ENCODE measurements at places on chromosomes 16 and 17.

DNA sequence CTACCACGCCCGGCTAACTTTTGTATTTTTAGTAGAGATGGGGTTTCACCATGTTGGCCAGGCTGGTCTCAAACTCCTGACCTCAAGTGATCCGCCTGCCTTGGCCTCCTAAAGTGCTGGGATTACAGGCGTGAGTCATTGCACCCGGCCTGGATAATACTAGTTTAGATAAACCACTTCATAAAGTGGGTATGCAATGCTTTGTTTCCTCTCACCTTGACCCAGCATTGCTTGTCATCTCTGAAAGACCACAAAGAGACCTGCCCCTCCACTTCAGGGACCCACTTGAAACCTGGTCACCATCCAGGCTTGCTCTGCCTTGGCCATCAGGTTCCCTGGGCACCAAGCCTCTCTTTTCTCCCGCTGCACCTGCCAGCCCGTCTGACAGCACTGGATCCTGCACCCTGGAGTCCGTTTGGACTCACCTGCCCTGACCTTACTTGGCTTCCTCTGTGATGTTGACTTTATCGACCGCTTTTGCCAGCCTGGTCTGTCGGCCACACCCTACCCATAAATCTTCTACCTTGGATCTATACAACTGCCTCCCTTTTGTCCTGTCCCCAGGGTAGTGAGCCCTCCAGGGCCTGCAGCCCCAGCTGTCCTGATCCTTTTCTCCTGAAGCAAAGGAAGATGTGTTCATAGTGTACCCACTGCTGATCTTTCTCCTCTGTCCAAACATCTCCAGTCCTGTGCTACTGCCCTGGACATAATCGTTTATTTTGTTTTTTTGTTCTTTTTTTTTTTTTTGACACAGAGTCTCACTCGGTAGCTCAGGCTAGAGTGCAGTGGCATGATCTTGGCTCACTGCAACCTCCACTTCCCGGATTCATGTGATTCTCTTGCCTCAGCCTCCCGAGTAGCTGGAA, 12.7 kb upstream of the ZG16 start:
- no peak for DNase-seq

DNA sequence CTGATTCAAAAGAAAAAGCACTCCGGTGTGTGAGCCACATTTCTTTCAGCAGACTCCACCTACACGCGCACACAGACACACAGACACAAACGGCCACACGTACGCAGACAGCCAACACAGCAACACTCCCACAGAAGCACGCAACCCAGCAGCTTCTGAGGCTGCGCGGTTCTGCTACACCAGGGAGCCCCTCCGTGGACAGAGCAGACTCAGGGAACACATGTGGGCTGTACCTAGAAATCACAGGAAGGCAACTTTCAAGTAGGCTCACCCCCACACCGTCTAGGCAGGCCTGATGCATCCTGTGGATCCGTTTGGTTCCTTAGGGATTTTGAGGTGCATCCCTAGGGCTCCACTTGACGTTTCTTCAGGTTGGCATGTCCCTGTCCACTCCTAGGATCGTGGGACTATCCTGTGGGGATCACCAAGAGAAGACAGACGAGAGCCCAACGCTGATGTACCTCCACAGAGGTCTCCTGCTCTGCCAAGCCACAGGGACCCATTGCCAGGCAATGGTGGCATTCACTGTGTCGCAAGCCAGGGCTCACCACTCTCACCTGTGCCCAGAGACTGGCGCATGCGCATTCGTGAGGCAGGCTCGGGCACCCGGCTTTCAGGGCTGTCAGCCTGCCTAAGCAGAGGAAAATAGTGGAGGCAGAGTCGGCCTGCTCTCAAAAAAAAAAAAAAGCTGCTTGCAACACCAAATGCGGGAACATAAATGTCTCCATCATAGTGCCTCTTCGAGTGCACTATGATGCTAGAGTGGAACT, 2333.3 kb downstream of the TP53TG3F start:
- no peak for DNase-seq

- no peak for DNase-seq
Measured at GRCh38 chr17:16975744-16976625, 4.1 kb upstream of the TNFRSF13B start.

DNA sequence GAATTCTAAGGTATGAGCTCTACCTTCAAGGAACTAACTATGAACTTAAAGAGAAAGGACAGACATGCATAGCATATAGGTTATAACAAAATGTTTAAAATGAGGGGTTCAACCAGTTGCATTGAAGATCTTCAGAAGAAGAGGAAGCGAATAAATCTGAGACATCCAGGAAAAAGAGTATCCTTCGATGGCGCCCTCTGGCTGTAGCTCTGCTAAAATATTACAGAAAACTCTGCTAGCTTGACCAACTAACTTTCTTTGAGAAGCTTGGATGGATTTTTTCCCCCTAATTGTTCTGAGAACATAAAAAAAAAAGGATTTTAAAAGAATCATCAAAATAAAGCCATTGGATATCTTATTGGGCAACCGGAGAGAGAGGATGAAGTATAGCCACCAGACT, 659.9 kb upstream of the SOX9 start:
- DNase-seq: no peak

- DNase-seq: no peak
Measured at GRCh38 chr16:51907680-51908079, 639.3 kb downstream of the TOX3 start.

DNA sequence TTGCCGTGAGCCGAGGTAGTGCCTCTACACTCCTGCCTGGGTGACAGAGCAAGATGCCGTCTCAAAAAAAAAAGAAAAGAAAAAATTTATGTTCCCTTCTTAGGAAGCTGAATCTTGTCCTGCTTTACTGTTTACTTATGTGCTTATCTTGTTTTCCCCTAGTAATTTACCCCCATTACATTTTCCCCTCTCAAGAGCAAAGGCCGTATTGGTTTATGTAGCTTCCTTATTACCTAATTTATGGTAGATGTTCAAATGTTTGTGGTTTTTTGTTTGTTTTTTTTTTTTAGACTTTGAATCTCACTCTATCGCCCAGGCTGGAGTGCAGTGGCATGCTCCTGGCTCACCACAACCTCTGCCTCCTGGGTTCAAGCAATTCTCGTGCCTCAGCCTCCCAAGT, 10.3 kb upstream of the SLC52A1 start:
- no peak for DNase-seq

GRCh38 chr16:74825016-74825415, 50.4 kb upstream of the FA2H start:
- no peak for DNase-seq

DNA sequence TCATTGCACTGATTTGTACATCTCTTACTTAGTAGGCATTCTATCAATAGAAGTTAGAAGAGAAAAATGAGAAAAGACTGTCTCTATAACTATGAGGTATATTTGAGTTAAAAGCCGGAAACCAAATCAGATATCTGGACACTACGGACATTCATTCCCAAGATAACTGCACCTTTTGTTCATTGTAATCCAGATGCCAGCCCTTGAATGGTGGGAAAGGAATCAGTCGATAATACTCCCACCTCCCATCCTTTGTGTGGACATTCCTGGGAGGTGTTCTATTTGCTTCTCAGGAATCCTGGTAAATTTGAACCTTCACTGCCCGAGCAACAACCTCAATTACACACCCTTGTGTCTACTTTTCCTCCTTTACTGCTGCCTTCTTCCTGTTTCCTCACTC, 225.2 kb downstream of the CHD9NB start:
- no peak for DNase-seq

DNA sequence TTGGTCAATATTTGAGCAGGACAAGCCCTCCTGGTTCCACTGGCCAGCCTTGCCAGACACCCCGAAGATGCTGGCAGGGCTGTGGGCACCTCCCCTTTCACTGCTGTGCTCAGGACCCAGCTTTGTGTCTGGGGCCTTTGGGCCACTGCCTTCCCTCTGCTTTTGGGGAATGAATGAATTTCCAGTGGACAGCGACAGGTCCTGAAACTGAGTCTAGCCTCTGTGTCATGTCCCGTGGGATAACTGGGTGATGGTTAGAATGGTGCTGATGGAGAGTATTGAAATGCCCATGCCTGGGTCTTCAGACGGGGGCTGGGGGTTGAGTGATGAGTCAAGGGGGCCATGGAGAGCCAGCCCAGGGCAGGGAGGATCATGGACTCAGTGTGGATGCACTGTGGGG, 135.8 kb downstream of the FOXL1 start:
- no peak for DNase-seq

DNA sequence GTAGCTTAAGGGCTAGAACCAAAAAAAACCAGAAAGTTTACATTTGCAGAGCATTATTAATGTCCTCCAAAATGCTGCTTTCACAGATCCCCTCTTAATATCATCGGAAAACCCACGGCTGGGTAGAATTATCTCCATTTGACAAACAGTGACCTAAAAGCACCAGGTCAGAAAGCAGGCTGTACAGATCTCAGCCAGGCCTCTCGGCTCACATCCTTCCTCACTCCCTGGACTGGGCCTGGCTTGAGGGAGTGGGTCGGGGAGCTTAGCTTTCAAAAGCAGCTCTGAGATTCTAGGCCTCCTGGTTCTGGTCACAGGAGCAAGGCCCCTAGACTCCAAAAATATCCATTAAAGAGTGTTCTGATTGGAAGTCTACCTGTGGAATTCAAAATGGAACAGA, 9.1 kb upstream of the SLC12A3 start:
- DNase-seq: no peak

DNA sequence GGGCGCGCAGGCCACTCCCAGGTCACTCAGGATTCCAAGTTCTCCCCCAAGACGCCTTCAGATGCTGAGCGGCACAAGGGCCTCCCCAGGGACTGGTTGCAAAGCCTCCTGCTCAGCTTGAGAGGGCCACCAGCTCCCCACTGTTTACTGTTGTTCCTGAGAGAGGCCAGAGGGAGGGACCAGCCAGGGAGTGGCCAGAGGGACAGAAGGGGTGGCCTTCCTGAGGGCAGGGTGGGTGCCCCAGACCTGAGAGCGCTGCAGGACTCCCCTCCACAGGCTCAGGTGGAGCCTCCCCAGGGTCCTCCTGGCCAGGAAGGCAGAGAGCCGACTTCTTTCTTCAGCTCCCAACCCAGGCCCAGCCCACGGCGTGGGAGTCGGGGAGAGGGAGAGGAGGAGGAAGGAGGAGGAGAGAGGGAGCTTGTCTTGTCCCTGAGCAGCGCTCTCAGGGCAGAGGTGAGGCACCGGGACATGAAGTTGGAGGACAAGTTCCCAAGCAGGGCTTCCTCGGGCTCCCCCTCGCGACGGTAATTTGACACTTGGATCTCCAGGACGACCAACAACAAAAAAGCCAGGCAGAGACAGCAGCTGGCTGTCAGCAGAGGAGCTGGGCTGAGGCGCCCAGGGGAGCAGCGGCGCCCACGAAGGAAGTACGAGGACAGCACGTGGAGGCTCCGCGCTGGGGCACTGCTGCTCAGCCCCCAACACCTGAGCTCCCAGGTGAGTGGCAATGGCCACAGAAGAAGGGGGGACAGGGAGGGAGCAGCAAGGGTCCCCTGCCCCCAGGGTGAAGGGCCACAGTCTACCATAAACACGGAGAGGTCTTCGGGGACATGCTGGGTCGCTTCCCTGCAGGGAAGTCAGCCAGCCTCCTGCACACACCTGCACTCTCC, 497 bp downstream of the SMIM5 start:
- DNase-seq: peak; percentile 94

DNA sequence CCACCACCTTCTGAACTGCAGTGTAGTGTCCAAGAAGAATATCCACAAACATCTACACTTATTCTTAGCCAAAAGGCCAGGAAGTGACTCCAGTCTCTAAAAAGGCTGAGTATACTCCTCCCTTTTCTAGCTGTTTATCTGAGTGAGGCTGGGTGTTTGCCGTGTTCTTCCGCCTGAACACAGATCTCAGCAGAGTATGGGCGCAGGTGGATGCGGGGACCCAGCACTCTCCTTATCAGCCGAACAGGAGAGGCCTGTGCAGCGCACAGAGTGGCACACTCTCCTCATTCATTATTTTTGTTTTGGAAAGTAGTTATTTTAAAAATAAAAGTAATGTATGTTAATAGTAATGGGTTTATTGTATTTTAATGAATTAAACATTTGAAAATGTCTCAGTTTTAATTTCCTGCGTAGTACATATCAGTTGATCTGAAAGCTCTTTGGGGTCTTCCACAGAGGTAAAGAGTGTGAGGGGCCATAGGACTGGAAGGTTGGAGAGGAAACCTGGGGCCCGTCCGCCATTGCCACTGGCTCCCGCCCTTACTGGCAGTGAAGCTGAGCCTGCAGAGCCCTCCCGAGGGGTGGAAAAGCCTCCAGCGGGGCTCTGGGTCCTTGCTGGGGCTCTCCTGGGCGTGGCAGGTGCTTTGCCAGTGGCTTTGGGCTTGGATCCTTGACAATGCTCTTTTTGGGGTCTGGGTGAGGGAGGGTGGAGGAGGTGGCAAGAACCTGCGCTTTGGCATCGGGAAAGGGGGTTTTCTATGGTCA, 53.8 kb downstream of the PDPK1 start:
- DNase-seq: no peak

- no peak for DNase-seq
Measured at GRCh38 chr16:31708348-31708747, 165.3 kb upstream of the ZNF267 start.
